Fibroblast of lung (primary cell): ENCODE measurements at places on chromosomes 2 and 18.
A peak's percentile ranks its signal among the peaks of the same experiment; 100 is the strongest.

- DNase-seq: no peak
Measured at GRCh38 chr18:13218997-13219396, 437 bp downstream of the LDLRAD4 start.

DNA sequence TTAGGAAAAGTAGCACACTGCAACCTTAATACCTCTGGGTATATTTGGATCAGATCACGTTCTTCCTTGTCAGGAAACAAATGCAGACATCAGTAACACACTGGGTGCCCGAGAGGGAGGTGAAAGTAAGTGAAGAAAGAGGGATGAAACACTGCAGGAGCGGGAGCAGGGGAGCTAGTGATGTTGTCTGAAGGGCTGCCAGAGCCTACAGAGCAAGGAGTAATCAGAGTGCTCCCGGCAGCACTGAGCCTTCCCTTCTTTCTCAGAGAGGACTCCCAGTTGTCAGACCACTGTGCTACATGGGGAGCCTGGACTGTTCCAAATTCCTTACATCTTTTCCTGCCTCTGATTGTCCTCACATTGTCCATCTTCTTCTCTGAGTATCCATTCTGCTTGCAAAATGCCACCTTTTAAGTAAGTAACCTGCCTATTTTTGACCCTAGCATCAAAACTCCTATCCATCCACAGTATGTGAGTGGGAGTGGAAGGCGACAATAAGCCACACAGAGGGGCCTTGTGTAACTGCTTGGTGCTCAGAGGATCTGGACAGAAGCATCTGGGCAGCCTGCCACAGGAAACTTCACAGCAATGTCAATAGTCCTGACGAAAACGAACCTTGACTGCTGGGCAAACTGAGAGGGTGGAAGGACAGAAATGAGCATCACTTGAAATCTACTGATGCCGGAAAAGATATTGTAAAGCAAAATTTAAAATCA lies 10.8 kb upstream of the NAB1 start:
- DNase-seq: peak; percentile 27

GRCh38 chr2:209471037-209471436 lies 47.2 kb downstream of the MAP2 start:
- DNase-seq: peak; percentile 71

- DNase-seq: peak; percentile 1
Measured at GRCh38 chr2:1907849-1908533, 163.7 kb upstream of the PXDN start.

DNA sequence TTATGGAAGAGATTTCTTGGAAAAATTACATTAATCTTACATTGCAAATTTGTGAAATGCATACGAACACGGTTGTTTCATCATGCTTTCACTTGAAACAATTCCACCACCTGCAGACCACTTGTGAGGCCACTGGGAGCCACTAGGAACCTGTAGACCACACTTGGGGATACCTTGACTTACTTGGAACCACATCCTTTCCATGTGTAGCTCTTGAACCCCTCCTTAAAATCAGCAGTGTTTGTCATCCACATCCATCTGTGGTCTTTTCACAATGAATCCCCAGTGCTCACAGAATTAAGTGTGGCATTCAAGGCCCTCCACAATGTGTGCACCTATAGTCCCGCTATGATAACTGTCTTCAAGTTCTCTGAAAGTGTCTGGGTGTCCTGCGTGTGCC lies 350.9 kb downstream of the MYCN start:
- DNase-seq: no peak

DNA sequence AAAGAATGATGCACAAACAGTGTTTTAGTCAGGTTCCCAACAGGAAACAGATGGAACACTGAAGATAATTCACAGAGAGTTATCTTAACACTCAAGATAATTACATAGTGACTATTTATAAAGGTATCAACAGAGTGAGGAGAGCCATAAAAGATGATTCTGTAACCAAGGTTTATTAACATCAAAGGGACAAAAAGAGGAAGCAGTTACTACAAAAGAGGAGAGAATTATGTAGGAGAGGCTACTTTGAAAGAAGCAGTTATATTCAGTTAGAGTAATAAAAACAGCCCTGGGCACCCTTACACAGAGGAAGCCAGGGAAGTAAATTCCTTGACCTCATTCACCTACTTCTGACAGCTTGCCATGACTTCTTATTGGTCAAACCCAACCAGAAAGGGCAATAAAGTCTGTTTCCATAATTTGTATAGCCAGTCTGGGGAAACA lies 326.5 kb upstream of the SLC39A10 start:
- DNase-seq: no peak

DNA sequence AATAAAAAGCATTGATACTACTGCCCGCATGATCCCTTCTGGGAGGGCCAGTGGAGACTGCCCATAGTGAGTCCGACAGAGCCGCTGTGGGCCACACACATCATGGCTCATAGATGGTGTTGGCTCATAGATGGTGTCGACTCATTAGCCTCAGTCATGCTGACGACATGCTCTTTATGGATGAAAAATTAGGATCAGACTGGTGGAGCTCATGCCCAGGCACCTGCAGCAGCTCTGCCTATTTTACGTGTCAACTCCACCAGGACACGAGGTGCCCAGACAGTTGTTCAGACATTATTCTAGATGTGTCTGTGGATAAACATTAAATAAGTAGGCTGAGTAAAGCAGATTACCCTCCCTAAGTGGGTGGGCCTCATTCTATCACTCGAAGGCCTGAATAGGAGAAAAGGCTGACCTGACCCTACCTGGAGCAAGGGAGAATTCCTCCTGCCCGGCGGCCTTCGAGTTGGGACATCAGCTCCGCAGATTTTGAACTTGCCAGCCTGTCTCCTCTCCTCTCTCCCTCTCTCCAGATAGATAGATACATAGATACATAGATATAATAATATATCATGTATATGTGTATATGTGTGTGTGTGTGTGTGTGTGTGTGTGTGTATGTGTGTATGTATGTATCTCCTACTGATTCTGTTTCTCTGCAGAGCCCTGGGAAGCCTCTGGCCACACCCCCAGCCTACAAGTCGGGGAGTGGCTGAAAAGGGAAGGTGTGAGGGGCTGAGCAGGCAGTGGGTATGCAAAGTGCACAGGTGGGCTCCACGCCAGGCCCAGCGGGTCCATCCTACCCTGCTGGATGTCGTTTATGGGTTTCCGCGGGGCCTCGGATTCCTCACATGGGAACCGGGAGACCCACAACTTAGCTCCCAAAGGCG lies 13.6 kb upstream of the TEX51 start:
- DNase-seq: no peak

- DNase-seq: no peak
Measured at GRCh38 chr18:62505669-62506494, 16.9 kb upstream of the ZCCHC2 start.

- no peak for DNase-seq
Measured at GRCh38 chr2:97359861-97360584, 229.7 kb downstream of the ANKRD36B start.

DNA sequence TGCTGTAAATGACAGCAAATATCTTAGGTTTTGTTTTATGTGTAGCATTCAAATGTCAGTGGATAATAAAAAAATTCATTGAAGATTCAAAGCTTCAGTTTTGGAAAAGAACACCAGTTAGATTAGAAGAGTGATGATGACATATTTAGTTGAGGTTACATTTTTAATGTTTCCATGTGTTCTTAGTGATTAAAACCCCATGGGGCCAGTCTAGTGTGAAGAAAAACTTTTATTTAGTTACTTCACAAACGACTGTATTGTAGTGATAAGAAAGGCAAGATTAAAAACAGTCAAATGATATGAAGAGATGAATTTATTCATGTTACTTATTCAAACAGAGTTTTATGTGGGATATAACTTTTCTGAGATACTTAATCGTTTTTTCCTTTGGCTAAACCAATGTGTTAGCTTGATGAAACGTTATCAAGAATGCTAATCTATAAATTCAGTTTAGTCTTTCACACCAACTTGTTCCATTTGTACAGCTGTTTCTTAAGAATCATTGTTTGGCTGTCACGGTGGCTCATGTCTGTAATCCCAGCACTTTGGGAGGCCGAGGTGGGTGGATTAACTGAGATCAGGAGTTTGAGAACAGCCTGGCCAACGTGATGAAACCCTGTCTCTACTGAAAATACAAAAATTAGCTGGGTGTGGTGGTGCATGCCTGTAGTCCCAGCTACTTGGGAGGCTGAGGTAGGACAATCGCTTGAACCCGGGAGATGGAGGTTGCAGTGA lies 11.6 kb downstream of the BMPR2 start:
- DNase-seq: no peak
